ENCODE measurements at places on chromosomes 4 and X.

GRCh38 chrX:48834383-48834709, 1.1 kb downstream of the PCSK1N start:
- DNase-seq, result no peak

DNA sequence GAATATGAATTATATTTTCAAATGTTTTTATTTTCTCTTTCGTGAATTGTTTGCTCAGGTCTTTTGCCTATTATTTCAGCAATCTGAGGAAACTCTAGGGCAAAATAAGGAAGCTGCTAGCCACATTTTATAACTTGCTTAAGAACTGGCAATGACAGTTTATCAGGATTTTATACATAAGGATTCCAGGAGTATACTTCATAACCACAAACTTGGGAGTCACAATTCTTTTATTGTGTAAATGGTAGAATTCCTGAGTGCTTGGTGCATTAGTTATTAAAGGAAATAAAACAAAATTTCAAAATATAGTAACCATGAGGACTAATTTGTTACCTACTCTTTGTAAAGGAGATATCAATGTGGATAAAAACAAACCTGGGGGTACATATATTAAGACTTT, 54.4 kb downstream of the PALLD start:
- DNase-seq, result no peak

DNA sequence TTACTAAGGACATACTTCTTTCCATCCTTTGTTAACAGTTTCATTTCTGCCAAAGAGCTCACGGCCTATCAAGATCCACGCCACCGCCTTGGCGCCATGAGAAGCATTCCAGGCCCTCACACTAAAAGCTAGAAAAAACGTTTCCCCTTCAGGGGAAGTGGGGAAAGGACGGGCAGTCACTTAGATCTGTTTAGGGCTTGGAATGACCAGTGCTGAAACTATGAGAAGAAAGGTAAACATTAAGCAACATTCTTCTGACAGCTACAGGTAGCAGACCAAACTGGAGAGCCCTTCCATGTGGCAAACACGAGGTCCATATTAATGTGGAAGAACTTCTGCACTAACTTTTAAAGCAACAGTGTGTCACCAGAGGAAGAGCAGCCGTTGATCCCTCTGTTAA, 146.7 kb downstream of the SH3KBP1 start:
- DNase-seq, result no peak

GRCh38 chr4:165709516-165709915, 163.5 kb upstream of the TLL1 start:
- no peak for DNase-seq

- no peak for DNase-seq
Measured at GRCh38 chr4:108959491-108959890, 196.6 kb upstream of the ETNPPL start.

DNA sequence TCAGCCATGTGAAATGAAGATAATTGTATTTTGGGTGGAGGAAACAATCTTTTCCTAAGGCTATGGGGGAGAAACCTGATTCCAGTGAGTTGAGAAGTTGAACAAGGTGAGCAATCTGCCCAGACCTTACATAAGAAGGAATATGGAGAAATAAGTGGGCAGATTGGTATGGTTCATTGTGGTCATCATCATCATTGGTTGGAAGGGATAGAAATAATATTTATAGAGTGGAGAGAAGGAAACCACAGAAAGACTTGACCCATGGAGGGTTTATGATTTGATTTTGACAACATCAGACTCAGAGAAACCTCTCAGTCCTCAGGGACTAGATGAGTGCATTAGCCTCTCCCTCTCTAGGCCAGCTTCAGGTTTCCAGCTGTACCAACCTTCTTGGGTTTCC, 177.9 kb upstream of the NEIL3 start:
- DNase-seq, result no peak
